Left cardiac atrium (tissue), 4 donors: ENCODE measurements at places on chromosomes 1 and 21.

DNA sequence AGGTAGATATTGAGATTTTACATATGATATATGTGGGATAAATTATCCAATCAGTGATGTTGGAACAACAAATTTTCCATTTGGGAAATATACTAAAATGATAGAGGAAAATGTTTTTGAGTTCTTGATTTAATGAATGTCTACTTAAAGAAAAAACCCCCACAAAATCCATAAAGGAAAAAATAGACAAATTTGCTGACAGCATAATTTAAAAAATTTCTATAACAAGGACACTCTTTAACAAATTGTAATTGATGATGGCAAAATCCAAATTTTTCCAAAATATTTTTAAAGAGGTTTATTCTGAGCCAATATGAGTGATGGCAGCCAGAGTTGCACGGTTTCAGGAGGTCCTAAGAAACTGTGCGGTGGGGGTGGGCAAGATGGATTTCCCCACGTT is 51.9 kb upstream of the RHOU start:
- no peak for DNase-seq

GRCh38 chr1:221824025-221824424 is 82.1 kb upstream of the DUSP10 start:
- DNase-seq, result no peak

GRCh38 chr1:227544067-227545050 is 19.0 kb upstream of the ZNF678 start:
- DNase-seq, result no peak

DNA sequence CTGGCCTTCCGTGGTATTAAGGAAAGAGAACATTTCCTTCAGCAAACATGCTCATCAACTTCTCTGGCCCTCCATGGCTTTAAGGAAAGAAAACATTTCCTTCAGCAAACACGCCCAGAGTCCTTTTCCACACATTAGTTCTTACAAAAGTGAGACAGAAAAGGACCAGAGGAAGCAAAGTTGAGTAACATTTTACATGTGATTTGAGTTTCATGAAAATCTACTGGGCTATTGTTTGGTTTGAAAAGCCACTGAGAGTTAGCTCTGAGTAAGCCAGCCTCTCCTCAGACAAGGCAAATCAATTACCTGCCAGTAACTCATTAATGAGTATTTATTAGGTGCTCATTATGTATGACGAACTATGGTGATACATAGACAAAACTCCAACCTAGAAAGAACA is 78.0 kb downstream of the NID1 start:
- DNase-seq, result no peak
